SJSA1 (cell line): ENCODE measurements at places on chromosomes 12 and 14. TPM values are rescaled to one million over a fixed set of nuclear protein-coding genes. Genes with fewer than 3 reads are reported as not detected.

Gene LIN7A
- 2.4 and 4.0 TPM in 2 replicates for total RNA-seq

Gene CEBPE
- not detected in 2 replicates for total RNA-seq

Gene CLEC1B
- not detected in 2 replicates for total RNA-seq

Gene SPIC
- not detected in 2 replicates for total RNA-seq

Gene TSPAN11
- 2.2 and 2.7 TPM in 2 replicates for total RNA-seq

Gene KRT78
- total RNA-seq = 0.21 TPM in 1 of 2 replicates, not detected in the other

Gene HPD
- total RNA-seq = 0.11 TPM in 1 of 2 replicates, not detected in the other

Gene TFCP2
- total RNA-seq = 6.9 and 8.8 TPM in 2 replicates

Gene THTPA
- total RNA-seq = 5.0 TPM in 2 replicates

Gene RERG
- not detected in 2 replicates for total RNA-seq

Gene SERPINA10
- not detected in 2 replicates for total RNA-seq

Gene TC2N
- 0.05 TPM in 1 of 2 replicates, not detected in the other for total RNA-seq

Gene OTX2
- total RNA-seq = not detected in 2 replicates

Gene KRT2
- not detected in 2 replicates for total RNA-seq

Gene ETFBKMT
- 0.53 and 1.5 TPM in 2 replicates for total RNA-seq

Gene PPP1R1A
- 0.06 TPM in 1 of 2 replicates, not detected in the other for total RNA-seq

Gene TAS2R19
- 0.34 and 1.9 TPM in 2 replicates for total RNA-seq

Gene DNAH10
- 0.19 and 1.00 TPM in 2 replicates for total RNA-seq

Gene MYRFL
- not detected in 2 replicates for total RNA-seq

Gene RAPGEF3
- 0.38 and 1.1 TPM in 2 replicates for total RNA-seq

Gene FAIM2
- not detected in 2 replicates for total RNA-seq

Gene SIRT4
- total RNA-seq = 0.60 and 1.5 TPM in 2 replicates

Gene NELL2
- not detected in 2 replicates for total RNA-seq

Gene STYK1
- 5.9 and 6.3 TPM in 2 replicates for total RNA-seq

Gene TAS2R42
- total RNA-seq = not detected in 2 replicates

Gene STXBP6
- 0.78 and 6.4 TPM in 2 replicates for total RNA-seq

Gene ST8SIA1
- not detected in 2 replicates for total RNA-seq

Gene TMEM132C
- not detected in 2 replicates for total RNA-seq

Gene PRH2
- total RNA-seq = not detected in 2 replicates

Gene MED13L
- total RNA-seq = 52.2 and 69.5 TPM in 2 replicates
